ENCODE measurements at places on chromosomes 4 and X.

DNA sequence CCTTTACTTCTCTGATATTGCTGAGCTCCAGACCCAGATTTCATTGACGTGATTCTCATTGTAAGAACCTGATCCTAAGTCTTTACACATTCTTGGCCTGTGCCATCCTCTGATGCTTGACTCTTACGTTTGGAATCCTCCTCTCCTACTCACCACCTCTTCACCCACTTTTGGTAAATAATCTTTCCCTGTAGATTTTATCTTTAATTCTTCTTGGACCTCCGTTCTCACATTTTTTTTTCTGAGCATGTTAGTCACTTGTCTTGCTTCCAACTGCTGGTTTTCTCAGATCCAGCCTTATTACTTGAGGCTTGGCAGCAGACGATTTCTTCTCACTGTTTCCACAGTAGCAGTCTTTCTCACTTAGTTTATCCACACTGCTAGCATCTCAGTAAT is 12.4 kb upstream of the SH3RF1 start:
- DNase-seq = no peak

- DNase-seq = peak; percentile 74
Measured at GRCh38 chr4:78938868-78939666, at the start of gene PAQR3. PAQR3 (minus strand) TSS chr4:78939438; CDS start chr4:78939224, 214 bp downstream.

- DNase-seq = no peak
Measured at GRCh38 chrX:115630204-115630603, 69.2 kb downstream of the PLS3 start.

GRCh38 chr4:113106108-113106507 is 56.7 kb downstream of the ANK2 start:
- no peak for DNase-seq

DNA sequence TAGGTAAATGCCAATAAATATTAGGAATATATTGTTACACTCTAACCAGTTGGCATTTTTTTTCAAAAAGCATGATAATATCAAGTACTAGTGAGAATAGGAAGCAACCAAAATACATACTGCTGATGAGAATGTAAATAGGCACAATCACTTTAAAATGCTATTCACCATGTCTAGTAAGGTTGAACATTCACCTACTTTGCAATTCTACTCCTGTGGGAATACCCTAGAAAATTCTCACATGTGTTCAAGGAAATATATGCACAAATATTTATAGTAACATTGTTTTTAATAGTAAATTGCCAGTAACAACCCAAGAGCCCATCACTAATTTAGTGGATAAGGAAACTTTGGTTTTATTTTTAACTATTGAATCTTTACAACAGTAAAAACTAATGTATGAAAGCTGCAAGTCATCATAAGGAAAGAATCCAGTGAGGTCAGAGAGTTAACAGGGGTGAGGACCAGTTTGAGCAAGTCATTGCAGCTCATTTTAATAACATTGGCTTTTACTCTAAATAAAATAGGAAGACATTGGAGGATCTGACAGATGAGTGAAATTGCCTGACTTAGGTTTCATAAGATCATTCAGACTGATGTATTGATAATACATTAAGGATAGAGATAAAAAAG is 23.6 kb downstream of the FSTL5 start:
- no peak for DNase-seq

DNA sequence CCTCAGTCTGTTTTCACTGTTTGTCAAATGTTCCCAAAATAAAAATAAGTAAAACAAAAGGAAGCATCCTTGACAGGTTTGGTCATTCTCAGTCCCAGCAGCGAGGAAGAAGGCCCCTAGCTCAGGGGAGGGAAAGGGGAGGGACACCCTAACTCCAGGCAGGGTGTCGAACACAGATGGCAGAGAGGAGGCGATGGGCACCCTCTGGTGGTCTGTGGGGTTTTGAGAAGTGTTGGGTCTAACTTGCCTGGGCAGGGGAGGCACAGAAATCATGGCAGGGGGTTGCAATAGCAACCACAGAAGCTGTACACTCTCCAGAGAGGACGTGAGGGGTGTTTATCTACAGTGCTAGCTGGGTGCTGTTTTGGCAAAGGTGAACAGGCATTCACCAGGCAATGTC is 229.8 kb upstream of the SFRP2 start:
- DNase-seq = no peak

DNA sequence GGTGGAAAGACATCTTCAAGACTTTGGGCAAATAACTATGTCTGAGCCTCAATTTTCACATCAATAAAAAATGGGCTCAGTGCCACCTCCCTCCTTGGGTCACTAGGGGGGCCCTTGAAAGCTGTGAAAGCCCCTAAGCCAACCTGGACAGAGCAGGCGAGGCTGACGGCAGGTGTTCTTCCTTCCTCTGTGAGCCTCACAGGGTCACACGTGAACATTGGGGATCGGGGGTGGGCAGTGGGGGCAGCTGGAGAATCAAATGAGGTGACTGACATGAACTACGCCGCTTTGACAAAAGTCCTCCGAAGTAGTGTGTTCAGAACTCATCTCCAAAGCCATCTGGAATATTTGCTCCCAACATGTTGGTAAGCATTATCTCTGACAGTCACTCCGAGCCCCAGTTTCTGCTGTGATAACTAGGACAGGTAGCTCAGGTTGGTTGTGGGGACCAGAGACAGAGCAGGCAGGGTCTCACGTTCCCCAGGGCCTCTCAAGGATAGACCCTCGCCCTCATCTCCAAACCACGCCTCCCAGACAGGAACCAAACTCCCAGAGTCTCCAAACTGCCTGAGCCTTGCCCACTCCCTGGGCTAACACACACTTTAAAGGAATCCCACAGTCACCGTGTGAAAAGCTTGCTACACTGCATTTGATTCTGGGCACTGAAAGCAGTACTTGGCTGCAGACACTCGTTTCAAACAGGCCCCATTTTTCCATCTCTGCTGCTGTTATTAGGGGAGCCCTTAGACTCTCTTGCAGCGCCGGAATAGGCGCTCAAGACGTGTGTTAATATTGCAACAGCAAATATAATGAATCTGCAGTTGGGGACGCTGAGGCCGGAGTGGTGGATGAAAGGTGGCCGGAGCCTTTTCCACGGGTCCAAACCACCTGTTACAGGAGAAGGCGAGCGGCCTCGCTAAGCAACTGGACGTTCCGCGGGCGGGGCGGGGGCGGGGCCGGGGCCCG is 717 bp upstream of the WFS1 start:
- no peak for DNase-seq

GRCh38 chr4:33911959-33912358 is 2332.4 kb downstream of the ARAP2 start:
- no peak for DNase-seq

- no peak for DNase-seq
Measured at GRCh38 chrX:10156199-10157031, at the start of gene CLCN4. CLCN4 (plus strand) TSS chrX:10156975; CDS start chrX:10185033, 28,058 bp downstream.

GRCh38 chr4:120877021-120877420 is 45.5 kb downstream of the PRDM5 start:
- no peak for DNase-seq

- no peak for DNase-seq
Measured at GRCh38 chrX:4320436-4320947, 607.0 kb upstream of the PRKX start.

DNA sequence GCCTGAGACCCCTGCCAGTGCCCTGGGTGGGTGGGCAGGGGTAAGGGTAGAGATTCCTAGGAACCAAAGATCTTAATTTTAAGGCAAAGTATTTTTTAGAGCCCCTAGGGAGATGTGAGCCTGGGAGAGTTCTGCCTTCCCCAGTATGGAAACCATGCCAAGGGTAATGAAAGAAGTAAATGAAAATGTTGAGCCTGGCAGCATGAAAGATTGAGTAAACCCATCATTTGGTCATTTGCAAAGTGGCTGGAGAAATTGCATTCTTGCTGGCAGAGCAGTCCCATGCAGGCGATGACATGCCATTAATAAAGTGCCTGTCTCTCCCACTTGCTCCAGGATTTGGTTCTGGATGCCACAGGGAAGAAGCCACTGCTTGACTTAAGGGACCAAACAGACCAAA is 60.7 kb upstream of the GPC4 start:
- no peak for DNase-seq

DNA sequence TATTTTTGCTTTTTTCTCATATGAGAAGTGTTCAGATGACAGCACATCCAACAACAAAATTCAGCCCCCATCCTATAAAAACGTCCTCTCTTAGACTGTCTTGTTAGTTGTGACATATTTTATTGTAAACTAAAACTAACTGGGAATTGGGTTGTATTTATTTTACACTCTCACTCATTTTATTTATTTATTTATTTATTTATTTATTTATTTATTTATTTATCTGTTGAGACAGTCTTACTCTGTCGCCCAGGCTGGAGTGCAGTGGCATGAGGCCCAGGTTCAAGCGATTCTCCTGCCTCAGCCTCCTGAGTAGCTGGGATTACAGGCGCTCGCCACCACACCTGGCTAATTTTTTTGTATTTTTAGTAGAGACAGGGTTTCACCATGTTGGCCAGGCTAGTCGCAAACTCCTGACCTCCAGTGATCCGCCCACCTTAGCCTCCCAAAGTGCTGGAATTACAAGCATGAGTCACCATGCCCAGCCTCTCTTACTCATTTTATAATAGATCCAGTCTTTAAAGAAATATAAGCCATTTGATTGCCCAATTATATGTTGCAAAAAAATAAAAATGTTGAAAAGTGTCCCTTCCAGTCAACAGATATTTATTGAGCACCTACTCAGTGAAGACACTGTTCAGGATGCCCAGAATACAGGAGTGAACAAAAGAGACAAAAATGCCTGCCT is 44.6 kb downstream of the PALLD start:
- no peak for DNase-seq

- DNase-seq = no peak
Measured at GRCh38 chr4:59855630-59856352, 1344.3 kb upstream of the ADGRL3 start.

DNA sequence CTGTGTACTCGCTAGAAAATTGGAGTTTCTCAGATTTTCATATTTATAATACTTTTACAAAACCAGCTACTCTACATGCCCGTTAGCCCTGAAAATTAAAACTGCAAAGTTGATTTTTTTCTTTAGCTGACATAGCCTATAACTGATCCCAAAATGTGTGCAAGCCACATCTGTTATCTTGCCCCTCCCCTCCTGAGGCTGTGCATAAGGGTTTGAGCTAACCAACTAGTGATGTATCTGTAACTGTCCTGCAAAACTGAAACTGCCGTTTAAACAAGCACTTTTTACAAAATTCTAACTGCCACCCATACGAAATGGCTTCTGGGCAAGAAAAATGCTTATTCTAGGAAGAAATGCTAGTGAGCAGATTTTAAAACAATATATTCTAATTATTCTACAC is 59.1 kb downstream of the EDNRA start:
- no peak for DNase-seq

GRCh38 chrX:46234775-46235174 is 310.4 kb downstream of the ZNF674 start:
- DNase-seq = no peak

DNA sequence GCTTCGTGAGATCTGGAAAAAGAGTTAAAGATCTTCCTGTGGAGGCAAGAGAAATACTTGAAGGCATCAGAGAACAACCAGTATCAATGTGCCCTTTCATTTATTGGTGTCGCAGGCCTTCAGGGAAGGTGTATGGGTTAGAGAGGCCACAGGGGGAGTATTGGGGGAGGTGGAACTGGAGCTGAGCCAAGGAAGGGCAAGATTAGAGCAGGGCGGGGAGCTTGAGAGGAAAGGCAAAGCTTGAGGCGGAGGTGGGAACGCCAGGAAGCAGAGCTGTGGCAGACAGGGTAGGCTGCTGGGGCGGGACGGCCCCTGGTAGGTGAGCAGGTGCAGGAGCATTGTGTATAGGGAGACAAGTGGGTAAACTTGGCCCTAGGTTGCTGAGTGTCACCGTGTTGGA is 329.9 kb downstream of the ARHGAP10 start:
- DNase-seq = no peak

- no peak for DNase-seq
Measured at GRCh38 chr4:129561886-129562671, 466.1 kb downstream of the C4orf33 start.

DNA sequence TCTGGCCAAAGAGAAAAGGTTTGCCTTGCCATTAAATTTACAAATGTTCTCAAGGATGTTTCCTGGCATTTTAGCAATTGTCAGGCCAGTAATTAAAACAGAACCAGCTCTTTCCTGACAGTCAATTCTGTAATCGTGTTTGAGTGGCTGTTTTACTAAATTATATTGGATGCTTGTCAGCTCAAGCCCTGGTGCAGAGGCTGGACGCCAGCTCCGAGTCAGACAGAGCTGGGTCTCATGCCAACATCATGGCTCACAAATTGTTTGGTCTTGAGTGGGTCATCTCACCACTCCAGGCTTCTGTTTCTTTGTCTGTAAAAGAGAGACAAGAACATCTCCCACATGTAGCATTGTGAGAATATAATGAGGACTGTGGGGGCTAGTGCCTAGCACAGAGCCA is 190.3 kb upstream of the PSAPL1 start:
- no peak for DNase-seq

- no peak for DNase-seq
Measured at GRCh38 chrX:72466493-72466892, 106.2 kb downstream of the HDAC8 start.

DNA sequence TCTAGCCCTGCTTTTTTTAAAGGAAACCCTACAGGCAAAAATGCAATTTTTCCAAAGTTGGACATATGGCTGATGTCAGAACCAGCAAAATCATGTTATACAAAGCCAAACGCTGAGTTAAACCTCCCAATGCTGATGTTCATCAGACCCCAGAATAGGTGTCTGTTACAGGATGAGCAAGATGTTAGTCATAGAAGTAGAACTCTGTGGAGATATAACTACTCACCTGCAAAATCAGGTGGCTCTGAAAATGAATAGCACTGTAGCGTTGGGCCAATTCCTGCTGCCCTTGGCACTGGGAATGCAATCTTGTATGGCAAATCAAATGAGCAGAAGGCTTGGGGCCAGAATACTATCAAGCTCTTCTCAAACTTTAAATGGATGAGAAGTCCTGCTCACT is 634.1 kb downstream of the RPA4 start:
- DNase-seq = no peak

DNA sequence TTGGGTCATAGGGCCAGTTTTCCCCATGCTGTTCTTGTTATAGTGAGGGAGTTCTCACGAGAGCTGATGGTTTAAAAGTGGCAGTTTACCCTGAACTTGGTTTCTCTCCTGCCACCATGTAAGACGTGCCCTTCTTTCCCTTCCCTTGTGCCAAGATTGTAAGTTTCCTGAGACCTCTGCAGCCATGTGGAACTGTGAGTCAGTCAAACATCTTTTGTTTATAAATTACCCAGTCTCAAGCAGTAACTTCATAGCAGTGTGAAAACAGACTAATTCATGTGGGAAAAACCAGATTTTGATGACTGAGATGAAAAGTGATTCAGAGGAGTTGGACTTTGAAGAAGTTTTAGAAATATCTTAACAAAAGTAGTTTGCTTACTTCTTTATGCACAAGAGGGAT is 101.4 kb downstream of the ARHGAP10 start:
- DNase-seq = no peak
